NCI-H2081 treated with DMSO at 0.1 percent for 48 hours (cell line): ENCODE measurements at places on chromosomes 3 and 15.

- DNase-seq, result no peak
These were observed 72.1 kb downstream of the LRRC49 start for GRCh38 chr15:70964686-70965085.

DNA sequence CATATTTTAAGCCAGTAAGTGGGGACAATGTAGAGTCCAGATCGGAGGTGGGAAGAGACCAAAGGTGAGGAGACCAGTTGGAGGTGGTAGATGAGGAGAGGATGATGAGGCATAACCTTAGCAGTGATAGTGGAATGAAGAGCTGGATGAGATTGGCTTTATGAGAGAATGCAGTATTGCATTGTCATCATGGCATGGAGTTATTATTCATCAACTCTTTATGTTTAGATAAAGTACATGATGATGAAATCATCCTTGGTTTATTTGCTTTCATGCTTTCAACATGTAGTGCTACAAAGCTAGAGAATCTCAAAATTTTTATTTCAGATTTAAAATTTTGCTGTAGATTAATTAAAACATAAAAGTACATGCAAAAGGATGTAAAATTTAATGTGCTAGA lies 64.0 kb downstream of the PPM1L start:
- DNase-seq, result no peak

DNA sequence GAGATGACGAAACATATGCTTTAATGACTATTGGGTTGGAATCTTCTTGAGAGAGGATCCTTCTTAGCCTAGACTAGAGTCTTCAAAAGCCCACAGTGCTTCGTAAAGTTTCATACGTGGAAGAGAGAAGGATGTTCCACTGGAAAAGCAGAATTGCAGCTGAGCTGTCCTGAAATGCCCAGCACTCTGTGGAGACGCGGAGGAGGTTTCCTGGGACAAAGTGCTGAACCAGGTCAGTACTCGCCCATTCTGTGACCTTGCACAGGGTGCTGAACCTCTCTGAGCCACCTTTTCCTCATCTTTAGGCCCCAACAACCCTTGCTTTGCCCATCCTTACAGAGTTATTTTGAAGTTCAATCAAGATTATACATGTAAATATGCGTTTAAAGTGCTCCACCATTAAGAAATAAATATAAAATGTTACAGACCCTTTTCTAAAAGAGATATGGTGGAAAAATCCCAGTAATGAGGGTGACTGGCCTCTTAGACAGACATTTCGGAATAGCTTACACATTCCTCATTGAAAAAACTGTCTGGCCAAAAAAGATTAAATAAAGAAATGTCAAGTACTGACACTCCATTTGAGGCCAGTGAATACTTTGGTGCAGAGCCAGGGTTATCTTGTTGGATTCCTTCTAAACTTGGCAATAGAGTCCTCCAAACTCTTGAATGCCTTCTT lies 4.2 kb upstream of the MAGEF1 start:
- DNase-seq, result no peak

DNA sequence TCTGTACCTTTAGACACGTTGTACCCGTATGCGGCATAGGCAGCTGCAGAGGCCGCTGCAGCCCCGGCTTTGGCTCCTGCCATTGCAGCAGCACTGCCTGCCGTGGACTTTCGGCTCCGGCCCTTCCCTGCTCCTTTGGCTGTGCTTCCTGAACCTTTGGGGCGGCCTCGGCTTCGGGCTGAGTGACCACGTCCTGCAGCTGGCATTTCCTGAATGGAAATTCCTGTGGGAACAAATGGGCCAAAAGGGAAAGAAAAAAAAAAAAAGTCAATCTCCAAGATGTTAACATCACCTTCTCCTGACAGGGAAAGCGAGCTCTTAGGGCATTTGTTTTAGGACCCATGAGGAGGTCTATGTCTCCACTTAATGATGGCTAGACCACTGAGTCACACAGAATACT lies 29.6 kb downstream of the CHAC1 start:
- no peak for DNase-seq

GRCh38 chr15:74172701-74173379 lies 670 bp upstream of the ISLR start:
- DNase-seq, result no peak

DNA sequence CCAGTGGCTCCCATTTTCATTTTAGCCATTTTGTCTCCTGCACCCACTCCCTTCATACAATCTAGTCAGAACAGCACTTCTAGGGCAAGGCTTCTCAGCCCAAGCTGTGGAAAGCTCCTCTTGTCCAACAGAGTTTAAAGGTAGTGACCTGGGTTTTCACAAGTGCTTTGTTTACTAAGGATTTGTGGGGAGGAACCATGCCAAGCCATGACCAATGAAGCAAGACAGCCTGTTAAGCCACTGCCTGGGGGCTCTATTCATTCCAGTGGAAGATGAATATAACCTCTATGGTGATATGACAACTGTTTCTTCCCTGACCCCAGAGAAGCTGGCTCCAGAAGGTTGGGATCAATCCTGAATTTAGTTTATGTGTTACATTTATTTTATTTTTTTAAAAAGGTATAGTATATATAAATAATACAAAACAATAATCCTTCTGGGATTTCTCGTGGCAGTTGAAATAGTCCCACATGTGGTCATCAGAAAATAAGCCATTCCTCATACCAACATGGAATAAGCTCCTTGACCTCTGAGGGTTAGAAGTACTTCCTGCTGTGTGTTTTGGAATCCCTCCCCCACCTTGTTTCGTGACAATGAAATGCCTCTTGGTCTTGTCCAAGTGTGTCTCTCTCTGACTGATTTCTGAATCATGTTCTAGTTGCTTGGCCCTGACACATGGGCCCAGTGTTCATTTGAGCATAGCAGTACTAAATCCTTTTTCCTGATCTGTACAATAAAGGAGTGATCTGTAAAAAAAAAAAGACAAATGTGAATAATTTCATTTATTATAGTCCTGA lies 13.3 kb upstream of the THUMPD3 start:
- DNase-seq, result no peak

DNA sequence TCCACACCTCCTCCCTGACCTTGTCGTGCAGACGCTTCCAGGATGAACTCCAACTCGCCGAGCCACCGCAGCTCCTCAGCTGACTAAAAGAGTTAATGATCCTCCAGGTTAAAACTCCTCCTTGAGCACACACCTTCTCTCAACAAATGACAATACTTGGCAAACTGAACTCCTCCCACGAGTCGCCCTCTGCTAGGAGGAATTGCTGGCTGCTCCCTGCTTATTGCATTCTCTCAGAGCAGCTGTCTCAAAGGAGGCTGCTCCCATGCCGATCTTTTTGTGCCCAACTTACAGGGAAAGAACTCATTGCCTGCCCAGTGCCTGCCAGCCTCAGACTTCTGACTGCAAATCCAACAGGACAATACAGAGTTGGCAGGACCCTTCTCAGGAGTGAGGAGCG lies at the start of gene ATP13A4:
Gene ATP13A4, minus strand, starts transcription at position 85 of the 400 bp plus-strand sequence. CDS start 96 bp downstream, outside the sequence.
- no peak for DNase-seq

GRCh38 chr3:170162052-170162451 lies 19.5 kb downstream of the PHC3 start:
- DNase-seq, result no peak

GRCh38 chr15:76108021-76108723 lies 48.4 kb downstream of the TMEM266 start:
- DNase-seq, result no peak

DNA sequence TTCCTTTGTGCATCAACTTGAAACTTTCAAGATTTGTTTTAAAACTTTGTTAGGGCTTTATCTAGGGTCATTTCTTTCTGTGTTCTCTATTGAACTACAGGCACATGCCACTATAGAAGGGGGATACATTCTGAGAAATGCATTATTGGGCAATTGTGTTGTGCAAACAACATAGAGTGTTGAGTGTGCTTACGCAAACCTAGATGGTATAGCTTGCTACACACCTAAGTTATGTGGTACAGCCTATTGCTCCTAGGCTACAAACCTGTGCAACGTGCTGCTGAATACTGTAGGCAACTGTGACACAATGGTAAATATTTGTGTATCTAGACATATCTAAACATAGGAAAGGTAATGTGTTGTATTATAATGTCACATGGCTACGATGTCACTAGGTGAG lies 33.0 kb upstream of the KLF13 start:
- DNase-seq, result no peak

- no peak for DNase-seq
These were observed 354 bp upstream of the KLHL24 start for GRCh38 chr3:183635107-183635430.

DNA sequence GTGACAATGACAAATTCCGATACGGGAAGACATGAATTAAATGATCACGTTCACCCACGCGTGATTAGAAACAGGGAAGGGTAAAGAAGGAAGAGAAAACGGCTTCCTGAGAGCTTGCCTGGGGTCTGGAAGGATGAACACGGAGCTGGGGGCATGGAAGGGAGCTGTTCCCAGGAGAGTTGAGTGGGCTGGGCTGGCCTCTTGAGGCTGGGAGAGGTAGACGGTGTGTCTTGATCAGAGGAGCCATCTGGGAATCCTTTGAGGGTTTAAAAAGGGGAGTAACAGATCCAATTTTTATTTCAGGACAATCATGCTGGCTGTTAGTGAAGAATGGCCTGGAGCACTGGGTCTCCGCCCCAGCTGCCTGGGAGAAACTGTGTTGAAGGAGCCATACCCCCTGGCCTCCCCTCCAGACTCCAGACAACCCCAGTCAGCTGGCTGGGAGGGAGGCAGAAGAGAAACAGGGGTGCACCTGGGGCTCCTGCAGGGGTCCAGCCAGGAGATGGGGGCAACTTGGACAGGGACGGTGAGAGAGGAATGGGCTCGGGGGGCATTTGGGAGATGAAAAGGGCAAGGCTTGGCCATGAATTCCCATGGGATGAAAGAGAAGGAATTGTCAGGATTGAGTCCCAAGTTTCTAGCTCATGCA lies 53.6 kb upstream of the CGNL1 start:
- no peak for DNase-seq

DNA sequence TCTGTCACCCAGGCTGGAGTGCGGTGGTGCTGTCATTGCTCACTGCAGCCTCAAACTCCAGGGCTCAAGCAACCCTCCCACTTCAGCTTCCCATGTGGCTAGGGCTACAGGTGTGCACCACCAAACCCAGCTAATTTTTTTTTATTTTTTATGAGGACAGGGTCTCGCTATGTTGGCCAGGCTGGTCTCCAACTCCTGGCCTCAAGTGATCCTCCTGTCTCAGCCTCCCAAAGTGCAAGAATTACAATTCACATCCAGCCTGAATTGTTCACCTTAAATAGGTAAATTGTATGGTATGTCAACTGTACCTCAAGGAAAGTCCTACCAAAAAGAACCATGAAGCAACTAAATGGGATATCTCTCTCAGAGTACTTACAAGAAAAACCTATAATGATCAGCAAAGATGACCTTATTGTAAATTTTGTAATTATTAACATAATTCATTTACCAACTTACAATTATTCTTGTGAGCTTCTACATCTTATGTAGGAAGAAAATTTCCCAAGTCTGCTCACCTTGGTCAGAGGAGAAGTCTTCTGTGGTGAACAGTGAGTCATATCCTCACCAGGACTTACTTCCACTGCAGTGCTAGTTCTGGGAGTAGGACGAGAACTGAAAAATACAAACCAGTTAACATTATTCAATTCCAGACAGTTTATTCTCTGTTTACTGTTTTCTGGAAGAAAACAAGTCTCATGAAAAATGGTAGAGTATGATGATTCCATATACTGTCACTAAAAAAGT lies 54.4 kb downstream of the ULK4 start:
- DNase-seq, result no peak

DNA sequence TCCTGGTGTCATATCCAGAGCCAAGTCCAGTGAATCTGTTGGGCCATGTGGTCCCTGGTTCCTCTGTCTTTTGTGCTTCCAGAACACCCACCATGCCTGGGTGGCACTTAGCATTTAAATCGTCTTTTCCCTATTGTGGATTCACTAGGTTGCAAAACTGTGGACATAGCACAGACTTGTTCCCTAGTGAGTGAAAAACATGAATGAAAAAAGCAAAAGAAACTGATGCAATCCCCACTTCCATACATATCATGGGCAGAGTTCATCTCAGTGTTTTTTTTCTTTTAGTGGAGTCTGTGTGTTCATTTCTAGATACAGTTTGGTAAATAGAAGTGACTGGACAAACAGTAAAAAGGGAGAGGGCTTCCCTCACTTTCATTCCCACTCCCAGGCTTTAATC lies 170.5 kb downstream of the SLCO3A1 start:
- DNase-seq, result no peak

DNA sequence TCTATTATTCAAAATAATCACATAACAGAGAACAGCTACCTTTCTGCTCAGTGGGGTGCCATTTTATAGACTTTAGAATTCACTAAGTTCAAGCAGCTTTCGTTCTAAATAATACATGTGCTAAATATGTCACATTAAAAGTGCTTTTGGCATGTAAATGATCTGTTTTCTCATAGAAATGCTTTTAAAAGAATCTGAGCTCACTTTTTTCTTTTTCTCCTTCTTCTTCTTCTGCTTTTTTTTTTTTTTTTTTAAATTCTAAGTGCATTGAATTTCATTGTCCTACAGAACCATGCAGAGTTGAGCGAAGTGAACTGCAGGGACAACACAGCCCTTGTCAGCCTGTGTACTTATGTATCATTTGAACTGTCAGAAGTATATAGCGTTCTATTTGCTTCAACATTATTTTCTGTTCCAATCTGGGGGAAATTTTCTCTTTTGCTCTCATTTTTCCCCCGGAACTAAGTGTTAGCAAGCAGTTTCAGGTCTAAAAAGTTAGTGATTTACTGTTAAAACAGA lies 193.8 kb upstream of the TMCO5A start:
- DNase-seq, result no peak

GRCh38 chr3:58880182-58880581 lies 169.6 kb downstream of the CFAP20DC start:
- DNase-seq, result no peak

- DNase-seq, result no peak
These were observed 59.6 kb downstream of the ESYT3 start for GRCh38 chr3:138493804-138494606.

DNA sequence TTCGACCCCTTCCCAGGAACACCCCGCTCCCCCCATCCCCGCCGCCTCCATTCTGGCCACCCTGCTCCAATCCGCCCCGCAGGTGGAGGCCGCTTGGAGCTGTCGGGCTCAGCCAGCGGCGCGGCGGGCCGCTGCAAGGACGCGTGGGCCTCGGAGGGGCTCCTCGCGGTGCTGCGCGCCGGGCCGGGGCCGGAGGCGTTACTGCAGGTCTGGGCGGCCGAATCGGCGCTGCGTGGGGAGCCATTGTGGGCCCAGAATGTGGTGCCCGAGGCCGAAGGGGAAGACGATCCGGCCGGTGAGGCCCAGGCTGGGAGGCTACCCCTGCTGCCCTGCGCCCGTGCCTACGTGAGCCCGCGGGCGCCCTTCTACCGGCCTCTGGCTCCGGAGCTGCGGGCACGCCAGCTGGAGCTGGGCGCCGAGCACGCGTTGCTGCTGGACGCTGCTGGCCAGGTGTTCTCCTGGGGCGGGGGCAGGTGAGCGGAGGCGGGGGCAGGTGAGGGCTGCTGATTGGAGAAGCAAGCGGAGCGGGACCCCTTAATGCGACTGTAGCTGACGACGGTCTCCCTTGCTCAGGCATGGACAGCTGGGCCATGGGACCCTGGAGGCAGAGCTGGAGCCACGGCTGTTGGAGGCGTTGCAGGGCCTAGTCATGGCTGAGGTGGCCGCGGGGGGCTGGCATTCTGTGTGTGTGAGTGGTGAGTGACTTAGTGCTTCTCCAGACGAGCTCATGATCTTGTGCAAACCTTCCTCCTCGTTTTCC lies 2.5 kb downstream of the RCCD1 start:
- no peak for DNase-seq
